ENCODE measurements at places on chromosomes 4 and X. TPM values are rescaled to one million over a fixed set of nuclear protein-coding genes. Genes with fewer than 3 reads are reported as not detected.

DNA sequence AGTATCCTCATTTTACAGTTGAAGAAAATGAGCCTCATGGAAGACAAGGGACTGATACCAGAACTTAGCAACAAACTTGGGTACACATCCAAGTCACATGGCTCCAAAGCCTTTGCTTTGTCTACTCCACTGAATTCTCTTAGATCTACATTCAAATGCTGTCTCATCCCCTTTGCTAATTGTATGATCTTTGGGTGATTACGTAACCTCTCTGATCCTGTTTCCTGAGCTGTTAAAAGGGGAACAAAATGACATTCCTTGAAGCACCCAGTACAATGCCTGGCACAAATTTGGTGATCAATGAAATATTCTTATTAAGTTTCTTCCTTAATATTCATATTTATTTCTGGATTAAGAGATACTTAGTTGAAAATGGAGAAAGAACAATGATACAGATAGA lies 5.9 kb upstream of the HPGD start:
- DNase-seq, result no peak
- H3K4me1 ChIP-seq, result peaks cover 8% of the 10 kb centered on the region
- peaks cover 45% of the 10 kb centered on the region for H3K27me3 ChIP-seq

- H3K36me3 ChIP-seq, result no peaks in the 10 kb centered on the region
- H3K27me3 ChIP-seq, result no peaks in the 10 kb centered on the region
- DNase-seq, result no peak
Measured at GRCh38 chr4:185938654-185939053, 126.7 kb upstream of the SORBS2 start.

DNA sequence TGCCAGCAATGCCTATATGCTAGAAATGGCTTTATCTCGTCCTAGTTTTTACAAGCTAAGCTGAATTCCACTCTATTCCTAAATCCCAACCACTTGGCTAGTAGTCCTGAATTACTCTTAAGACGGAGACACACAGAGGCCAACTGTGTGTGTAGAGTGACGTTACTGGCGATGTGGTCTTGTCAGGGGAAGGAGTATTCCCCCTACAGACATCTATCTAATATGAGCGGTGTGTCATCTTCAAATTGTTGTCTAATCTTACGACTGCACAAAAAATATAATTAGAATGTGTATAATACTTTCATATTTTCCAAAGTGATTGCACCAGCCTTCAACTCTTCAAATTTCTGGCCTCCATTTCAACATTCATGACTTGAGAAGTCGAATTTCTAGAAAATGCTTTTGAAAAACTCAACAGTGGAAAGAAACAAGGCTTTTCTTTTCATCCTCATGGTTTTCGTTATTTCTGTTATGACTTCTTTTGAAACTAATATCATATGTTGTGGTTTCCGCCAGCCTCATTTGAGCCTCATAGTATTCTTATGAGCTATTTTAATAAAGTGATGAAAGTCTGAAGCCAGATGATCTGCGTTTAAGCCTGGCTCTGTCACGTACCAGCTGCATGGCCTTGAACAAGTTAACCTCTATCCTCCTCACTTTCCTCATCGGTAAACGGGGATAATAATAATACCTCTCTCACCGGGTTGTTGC lies 132.3 kb downstream of the SOWAHB start:
- no peak for DNase-seq
- H3K4me3 ChIP-seq, result no peak overlapping the region
- peaks cover 34% of the 10 kb centered on the region for H3K27me3 ChIP-seq
- no peaks in the 10 kb centered on the region for H3K36me3 ChIP-seq
- peaks cover 7% of the 10 kb centered on the region for H3K4me1 ChIP-seq

DNA sequence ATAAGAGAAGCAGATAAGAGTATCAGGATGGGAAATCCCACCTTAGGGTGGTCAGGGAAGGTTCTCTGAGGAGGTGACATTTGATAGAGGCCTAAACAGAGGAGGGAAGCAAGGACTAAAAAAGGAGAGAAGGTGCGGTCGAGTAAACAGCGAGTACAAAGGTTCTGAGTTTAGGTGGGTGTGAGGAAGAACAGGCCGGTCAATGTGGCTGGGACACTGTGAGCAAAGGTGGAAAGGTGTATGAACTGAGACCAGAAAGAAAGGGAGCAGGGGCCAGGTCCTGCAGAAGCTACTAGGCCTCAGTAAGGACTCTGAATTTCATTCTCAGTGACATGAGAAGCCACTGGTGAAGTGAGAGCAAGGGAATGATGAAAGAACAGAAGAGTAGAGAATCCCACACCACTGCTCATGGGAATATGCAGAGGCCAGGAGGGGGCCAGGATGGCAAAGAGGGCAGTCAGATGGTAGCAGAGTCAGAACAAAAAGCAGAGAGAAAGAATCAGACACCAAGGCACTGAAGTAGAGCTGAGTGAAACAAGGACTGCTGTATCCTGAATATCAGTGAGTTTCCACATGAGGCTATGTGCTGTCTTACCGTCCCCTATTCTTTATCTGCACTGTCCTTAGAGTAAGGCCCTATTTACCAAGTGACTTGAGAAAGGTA lies 18.0 kb downstream of the PRSS48 start:
- peaks cover 10% of the 10 kb centered on the region for H3K27me3 ChIP-seq
- H3K4me3 ChIP-seq, result no peak overlapping the region
- no peak overlapping the region for H3K27ac ChIP-seq
- no peak for DNase-seq

RTL9 gene
- total RNA-seq, result not detected

TCP11X2 gene
- total RNA-seq, result not detected

All from activated CD8-positive, alpha-beta memory T cell treated with anti-CD3 and anti-CD28 coated beads, Interleukin-2, amount 10 ng/mL, durations not matched to agents 7 days and 5 days (primary cell).